ENCODE measurements at places on chromosomes 12 and 14.

DNA sequence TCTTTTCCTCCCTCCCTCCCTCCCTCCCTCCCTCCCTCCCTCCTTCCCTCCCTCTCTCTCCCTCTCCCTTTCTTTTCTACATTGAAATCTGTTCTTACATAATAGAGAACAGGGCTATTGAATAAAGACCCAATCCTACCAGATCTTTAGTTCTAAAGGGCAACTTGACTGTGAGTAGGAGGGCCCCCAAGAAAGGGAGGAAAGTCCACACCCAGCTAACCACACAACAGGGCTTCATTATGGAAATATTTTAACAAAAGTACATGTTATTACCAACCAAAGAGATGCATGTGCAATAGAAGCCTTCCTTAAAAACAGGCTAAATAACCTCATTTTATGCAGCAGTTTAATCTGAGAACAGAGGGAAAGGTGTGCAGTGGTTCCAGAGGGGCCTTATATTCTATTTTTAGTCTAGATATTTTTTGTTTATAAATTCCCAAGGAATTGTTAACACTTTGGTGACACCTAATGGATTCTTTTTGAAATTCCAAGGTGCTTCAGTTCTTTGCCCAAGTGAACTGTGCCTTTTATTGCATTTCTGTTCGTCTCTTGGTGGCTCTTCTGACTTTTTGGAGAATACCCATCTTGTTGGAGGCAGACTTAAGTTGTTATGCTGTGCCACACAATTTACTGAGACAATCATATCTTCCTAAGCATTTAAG is 63.0 kb downstream of the GNS start:
- DNase-seq: peak; percentile 46

DNA sequence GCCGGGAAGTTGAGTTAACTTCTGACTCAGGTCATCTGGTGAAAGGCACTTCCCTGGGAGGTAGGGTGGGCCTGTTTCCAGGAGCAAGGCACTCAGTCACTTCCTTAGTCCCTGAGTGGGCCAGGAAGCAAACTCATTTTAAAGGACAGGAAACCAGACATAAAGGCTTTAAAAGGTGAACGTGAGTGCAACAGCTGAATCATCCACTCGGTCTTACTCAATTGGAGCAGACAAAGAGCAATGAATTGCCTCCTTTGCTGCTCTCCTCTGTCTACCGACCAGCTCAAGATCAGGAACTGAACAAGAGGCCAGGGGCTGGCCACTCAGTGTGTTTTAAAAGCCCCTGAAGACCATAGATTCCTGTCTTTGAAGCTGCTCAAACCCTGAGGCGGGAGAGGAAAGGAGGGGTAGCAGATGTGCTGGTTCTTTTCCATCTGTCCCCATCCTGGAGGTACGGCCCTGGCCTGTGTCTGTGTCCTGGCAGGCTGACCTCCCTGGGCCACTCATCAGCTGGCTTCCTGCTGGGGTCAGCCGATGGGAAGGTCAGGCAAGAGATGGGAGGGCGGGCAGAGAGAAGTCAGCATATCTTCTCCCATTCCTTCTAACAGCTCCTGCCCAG is 148.9 kb downstream of the PPM1H start:
- peak; percentile 82 for DNase-seq

- DNase-seq: no peak
Measured at GRCh38 chr14:53938136-53938837, 18.3 kb downstream of the BMP4 start.

GRCh38 chr12:130981074-130981742 is 27.5 kb downstream of the ADGRD1 start:
- DNase-seq: no peak

DNA sequence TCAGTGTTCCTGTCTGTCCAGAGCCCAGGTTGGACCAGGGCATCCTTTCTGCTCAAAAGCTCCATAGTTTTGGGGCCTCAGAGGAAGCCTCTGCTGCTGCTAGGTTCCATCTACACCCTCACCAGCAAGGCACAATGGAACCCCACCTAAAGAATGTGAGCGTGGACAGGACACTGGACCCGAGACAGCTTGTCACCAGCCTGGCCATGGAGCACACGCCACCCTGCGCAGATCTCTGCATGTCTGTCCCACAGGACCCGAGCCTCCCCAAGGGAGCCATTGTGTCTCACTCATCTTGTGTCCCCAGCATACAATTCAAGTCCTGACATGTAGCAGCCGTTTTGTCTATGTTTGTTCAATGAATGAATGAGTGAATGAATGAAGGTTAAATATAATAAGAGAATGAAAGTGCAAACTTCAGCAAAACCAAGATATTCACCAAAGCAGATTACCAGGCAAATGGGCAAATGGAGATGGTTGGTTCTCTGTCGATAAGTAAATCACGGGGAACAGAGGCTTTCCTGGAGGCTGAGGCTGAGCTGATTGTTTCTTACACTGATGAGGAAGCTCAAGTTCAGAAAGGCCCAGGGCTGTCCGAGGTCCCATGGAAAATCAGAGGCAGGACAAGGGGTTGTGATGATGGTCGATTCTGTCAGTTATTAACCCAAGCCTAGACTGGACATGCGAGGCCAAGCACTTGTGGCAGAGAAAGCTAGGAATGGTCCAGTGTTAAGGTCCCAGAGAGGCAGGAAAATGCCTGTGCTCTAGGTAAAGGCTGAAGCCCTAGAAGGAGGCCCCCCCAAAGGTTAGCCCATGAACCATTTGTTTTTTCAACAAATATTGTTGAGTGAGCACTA is 27.0 kb downstream of the SERPINA3 start:
- no peak for DNase-seq

DNA sequence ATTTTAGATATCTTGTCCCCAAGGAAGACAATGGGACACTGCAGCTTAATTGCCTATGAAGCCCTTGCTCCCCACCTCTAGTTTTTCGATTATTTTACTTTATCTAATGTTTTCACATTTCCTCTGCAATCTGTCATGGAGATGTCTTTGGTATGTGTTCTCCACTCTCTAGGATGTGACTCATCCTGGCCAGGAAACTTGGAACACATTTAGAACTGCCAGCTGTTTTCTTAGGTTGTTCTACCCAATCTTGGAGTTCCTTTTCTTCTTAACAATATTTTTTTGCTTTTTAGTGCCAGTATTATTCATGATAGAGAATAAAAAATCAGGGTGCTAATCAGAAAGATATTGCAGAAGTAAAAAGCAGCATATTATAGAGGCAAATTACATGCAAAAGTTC is 101.7 kb upstream of the CLEC14A start:
- peak; percentile 35 for DNase-seq

DNA sequence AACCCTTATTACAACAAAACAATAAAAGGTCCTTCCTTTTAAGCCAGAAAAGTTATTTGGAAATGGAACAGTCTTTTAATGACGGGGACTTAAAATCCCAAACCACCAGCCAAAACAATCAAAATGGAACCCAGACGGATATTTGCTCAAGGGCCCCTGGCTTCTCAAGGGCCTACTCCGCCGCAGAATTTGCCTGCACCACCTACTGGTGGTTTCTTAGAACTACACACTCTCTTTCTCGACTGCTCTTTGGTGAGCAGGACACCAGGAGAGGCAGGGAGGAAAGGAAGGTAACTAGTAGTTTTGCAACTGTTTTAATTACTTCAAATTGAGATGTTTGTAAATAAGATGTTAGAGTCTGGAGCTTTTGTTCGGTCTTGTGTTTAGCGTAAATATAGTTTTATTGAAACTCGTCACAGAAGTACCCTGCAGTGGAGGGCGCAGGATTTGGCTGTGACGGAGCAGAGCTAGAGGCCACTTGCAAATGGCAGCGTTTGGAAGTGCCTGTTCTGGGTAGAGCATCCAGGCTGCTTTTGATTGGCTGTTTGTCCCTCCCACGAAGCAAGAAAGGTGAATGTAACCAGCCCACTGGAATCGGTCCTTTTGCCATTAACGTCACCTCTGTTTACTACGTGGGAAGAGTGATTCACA is 238.5 kb downstream of the CACNA1C start:
- DNase-seq: peak; percentile 60

DNA sequence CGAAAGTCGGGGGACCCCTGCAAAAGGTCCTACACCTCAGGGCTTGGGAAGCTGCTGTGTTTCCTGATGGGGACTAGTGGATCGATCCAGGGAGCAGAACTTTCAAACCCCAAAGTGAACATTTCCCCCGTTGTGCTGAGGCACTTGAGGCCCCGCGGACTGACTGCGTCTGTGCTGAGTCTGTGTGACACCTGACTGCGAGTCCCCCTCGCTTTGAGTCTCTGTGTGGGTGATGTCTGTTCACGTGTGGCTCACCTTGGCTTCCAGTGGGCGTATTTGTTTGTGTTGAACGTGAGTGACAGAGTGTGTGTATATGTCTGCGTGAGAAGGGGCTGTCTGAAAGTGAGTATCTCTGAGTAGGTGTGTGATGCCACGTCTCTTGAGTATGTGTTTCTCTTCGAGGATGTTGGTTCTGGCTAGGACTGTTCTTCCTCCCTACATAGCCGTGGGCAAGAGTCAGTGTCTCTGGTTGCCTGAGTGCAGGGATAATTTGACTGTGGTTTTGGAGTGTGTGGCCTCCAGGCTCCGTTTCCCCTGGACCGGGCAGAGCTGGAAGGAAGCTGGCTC is 1.3 kb downstream of the TEAD4 start:
- peak; percentile 56 for DNase-seq

GRCh38 chr14:89507926-89508460 is 91.0 kb upstream of the FOXN3 start:
- peak; percentile 43 for DNase-seq

GRCh38 chr12:10211101-10211939 is 1.4 kb upstream of the GABARAPL1 start:
- no peak for DNase-seq
